ENCODE measurements at places on chromosomes 5 and 9.
A peak's percentile ranks its signal among the peaks of the same experiment; 100 is the strongest.

DNA sequence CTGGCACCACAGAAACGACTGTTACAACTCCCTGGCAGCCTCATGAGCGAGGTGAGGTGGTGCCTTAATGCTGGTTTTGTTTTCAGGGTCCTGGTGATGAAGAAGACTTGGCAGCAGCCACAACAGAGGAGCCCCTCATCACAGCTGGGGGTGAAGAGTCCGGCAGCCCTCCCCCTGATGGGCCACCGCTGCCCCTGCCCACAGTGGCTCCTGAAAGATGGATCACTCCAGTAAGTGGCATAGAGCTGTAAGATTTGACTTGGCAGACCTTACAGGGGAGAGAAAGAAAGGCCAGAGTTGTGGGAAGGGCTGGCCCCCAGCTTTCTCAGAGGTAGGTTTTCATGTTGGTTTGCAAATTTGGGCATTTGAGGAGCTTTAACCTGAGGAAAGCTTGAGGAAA lies 72.2 kb downstream of the COL15A1 start:
- DNase-seq: no peak

- no peak for DNase-seq
Observed at GRCh38 chr9:87707805-87708506, 18.0 kb upstream of the CTSL start.

- peak; percentile 4 for DNase-seq
Observed at GRCh38 chr5:23820765-23821471, 313.5 kb downstream of the PRDM9 start.

DNA sequence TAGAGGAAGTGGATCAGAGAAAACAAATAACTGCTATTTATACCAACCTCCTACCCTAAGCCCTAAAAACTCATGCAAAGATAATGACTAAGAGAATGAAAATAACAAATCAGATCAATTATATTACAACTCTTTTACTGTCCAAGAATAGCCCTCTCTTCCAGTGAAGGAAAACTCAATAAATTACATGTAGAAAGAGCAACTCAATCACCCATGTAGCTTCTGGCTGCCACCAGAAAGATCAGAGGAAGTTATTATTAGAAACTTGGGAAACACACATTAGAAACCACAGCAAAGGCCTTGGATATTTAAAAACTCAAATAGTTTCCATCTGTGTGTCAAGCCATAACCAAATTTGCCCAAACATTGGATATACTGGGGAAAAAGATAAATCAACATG lies 134.0 kb upstream of the TARS1 start:
- no peak for DNase-seq

- no peak for DNase-seq
Observed at GRCh38 chr5:124527220-124527991, 219.0 kb downstream of the ZNF608 start.

GRCh38 chr5:73596705-73597328 lies 29.2 kb upstream of the ARHGEF28 start:
- DNase-seq: no peak

DNA sequence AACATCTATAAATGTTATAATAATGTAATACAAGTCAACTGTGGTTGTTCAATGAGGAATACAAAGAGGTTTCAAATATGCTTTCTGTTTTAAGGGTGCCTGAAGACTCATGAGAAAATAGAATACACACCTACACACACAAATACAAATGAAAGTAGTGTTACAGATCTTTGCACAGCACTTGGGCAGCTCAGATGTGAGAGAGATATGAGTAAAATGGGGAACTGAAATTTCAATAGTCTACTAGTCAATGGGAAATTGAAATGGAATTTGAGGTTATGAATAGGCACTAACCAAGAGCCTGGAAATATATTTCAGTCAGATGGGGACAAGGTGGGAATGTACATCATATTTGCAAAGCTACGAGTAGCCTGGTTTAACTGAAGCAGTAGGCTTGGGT lies 96.6 kb downstream of the ISL1 start:
- no peak for DNase-seq

DNA sequence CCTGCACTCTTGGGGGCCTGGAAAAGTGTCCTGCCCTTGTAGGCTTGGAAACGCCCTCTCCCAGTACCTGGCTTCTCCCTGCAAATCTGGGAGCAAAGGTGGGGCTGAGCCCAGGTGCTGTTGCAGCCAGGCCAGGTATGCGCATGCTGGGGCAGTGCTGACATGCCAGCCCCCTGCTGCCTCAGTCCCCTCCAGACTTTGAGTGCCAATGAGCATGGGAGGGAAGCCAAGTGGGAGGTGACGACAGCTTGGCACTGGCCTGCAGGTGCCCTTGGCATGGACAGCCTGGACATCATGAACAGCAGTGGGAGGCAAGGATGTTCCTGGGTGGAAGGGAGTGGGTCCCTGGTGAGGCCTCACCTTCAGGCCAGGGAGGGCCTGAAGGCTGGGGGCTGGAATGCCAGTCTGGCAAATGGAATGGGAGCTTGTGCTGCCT lies 1494.4 kb upstream of the NUDT12 start:
- DNase-seq: no peak

- no peak for DNase-seq
Observed at GRCh38 chr9:132283863-132284262, 70.9 kb downstream of the SETX start.

- DNase-seq: no peak
Observed at GRCh38 chr5:178387856-178388190, 155.2 kb upstream of the PHYKPL start.

GRCh38 chr5:113598926-113599325 lies 85.4 kb downstream of the YTHDC2 start:
- DNase-seq: no peak

DNA sequence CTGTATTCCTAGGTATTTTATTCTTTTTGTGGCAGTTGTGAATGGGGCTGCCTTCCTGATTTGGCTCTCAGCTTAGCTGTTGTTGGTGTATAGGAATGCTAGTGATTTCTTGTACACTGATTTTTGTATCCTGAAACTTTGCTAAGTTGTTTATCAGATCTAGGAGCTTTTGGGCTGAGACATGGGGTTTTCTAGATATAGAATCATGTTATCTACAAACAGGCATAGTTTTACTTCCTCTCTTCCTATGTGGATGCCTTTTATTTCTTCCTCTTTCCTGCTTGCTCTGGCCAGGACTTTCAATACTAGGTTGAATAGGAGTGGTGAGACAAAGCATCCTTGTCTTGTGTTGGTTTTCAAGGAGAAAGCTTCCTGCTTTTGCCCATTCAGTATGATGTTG lies 129.9 kb downstream of the DMXL1 start:
- no peak for DNase-seq

DNA sequence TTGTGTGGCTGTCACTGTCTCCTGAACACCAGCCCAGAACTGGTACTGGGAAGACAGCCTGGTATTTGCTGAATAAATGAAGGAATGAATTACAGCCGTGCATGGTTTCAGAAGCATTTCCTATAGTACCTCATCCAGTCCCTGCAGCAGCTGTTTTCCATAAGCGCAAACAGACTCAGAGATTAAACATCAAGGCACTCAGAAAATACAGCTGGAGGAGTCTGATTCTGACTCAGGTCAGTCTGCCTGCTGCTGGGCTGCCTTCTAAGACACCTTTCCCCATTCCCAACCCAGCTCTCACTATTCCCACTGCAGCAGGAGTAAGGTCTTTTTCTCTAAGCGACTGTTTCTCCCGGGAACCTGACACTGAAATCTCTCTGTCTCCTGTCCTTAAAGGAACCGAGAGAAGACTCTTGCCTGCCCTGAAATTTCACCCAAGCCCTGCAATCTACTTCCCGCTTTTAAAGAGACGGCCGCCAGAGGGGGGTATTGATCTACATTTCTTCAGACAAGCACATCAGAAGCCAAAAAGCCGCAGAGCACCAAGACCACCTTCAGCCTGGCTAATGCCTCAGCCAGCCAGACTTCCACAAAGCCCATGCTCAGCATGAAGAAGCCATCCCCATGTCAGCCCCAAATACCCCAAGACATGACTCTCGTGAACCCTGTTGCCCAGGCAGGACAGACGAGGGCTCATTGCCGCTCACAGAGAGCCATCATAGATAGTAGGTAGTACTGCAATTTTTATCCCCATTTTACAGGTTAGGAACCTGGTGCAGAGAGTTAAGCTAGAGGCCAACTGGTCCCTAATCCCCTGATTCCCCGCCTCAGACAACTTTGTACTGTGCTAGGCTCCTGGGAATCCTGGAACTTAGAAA lies 5.4 kb upstream of the FOXI1 start:
- peak; percentile 82 for DNase-seq

- no peak for DNase-seq
Observed at GRCh38 chr5:67802766-67803165, 412.8 kb upstream of the PIK3R1 start.

DNA sequence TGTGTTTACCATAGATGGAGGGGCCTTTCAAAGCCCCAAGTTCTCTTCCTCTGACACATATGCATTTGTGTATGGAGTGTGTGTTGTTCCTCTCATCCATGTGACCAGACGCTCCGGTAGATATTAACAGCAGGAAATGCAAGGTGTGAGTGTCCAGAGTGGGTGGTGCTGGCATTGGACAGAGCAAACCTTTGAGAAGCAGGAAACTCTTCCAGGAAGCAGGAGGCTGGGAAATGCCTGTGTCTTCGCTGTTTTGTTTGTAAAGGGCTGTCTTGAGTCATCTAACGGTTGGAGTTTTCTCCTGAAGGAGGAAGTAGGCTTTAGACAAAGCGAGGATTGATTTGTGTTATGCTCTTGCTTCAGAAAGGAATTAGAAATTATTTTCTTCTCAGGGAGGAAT lies 370.9 kb downstream of the PLK2 start:
- DNase-seq: no peak

DNA sequence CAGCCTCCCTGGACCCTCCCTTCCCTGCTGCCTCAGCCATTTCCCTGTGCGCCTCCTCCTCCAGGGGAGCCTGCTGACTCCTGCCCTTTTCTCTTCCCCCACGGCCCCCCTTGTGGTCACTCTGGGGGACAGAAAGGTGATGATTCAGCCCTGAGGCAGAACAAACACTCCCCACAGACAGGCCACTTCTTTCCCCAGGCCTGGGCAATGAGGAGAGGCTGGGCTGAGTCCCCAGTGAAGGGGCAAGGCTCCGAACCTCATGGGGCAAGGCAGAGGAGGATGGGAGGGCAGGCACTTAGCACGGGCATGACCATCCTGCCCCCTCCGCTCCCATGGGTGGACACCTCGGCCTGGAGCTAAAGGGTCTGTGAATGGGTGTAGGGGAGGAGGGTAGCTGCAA lies 21.0 kb downstream of the CSF1R start:
- DNase-seq: no peak

DNA sequence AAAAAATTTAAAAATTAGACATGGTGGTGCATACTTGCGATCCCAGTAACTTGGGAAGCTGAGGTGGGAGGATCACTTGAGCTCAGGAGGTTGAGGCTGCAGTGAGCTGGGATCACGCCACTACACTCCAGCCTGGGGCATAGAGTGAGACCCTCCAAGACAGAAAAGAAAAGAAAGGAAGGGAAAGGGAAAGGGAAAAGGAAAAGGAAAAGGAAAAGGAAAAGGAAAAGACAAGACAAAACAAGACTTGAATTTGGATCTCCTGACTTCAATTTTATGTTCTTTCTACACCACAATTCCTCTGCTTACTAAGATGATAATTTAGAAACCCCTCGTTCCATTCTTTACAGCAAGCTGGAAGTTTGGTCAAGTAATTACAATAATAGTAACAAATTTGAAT lies 88.1 kb downstream of the NR6A1 start:
- no peak for DNase-seq

Data from right renal pelvis (tissue), 4 donors.